ENCODE measurements at places on chromosomes 5 and 9.

DNA sequence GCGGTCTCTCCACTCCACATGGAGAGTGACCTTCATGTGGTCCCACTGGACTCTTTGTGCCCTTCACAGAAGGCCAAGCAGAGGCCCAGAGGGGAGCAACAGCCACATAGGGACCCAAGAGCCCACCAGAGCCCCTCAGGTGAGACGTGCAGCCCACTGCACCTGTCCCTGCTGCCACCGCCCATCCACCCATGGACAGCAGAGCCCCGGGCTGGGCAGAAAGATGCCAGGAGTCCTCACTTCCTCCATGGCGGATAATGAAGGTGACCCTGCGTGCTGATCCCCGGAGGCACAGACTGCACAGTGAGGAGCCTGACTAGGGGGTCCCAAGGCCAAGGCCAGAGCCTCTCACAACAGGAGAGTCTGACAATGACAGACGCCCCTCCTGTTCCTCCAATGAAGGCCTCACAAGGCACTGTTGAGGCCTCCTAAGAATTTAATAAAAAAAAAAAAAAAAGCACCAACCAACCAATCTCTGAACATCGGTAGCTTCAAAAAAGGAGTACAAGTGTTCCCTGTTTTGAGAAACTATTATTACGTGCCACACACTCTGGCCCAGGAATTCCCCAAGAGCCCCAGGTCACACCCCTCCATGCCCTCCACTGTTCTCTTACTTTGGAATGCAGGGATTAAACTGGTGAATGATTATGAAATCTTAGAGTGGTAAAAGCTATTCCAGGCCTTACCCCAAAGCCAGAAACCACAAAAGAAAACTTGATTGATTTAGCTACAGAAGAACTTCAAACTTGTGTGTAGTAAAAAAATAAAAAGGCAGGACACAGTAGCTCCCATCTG, 2.8 kb upstream of the PPP1R26 start:
- no peak overlapping the region for H3K27ac ChIP-seq
- DNase-seq = no peak
- H3K27me3 ChIP-seq = no peaks in the 10 kb centered on the region
- H3K36me3 ChIP-seq = no peaks in the 10 kb centered on the region

GRCh38 chr9:135343837-135344522, 135.6 kb upstream of the PPP1R26 start:
- no peak overlapping the region for H3K27ac ChIP-seq
- DNase-seq = peak; percentile 70
- no peak overlapping the region for H3K4me3 ChIP-seq
- no peaks in the 10 kb centered on the region for H3K36me3 ChIP-seq
- H3K4me1 ChIP-seq = no peaks in the 10 kb centered on the region
- H3K27me3 ChIP-seq = no peaks in the 10 kb centered on the region

- H3K27me3 ChIP-seq = no peaks in the 10 kb centered on the region
- DNase-seq = no peak
- H3K4me1 ChIP-seq = no peaks in the 10 kb centered on the region
- H3K36me3 ChIP-seq = no peaks in the 10 kb centered on the region
- H3K27ac ChIP-seq = no peak overlapping the region
Measured at GRCh38 chr5:180641566-180641900, 7.9 kb downstream of the FLT4 start.

DNA sequence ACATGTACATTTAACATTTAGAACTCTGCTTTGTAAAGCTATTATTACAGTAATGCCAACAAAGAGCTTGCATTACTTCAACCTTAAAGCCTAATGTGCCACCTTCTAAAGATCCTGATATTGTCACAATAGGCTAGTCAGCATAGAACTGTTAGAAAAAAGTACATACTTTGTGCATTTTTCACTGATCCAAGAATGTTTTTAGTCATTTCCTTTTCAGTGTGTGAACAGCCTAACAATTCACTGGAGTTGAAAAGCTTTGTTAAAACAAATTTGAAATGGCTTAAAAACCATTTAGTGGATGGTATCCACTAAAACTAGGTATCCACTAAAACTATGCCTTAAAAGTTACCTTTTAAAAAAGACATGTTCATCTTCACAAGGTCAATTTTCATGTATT, 4.5 kb downstream of the RPS6 start:
- H3K36me3 ChIP-seq = peaks cover 80% of the 10 kb centered on the region
- DNase-seq = no peak
- no peak overlapping the region for H3K27ac ChIP-seq
- H3K4me3 ChIP-seq = no peak overlapping the region
- no peaks in the 10 kb centered on the region for H3K27me3 ChIP-seq

DNA sequence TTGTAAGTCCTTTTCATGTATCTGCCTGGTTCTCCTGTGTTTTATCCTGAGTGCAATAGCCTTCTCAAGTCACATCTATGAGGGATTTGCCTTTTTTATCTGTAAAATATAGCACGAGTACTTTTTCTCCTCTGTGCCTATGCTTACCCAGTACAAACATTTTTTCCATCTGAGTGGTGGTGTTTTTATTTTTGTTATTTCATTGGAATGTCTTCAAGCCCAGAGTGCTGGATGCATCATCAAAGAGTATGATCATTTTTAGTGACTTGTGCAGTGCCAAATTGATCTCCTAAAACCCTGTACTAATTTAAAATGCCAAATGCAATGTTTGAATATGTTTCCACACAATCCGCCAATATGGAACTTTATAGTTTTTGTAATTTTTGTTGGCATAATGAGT, 86.1 kb downstream of the TLE4 start:
- DNase-seq = no peak
- H3K27ac ChIP-seq = no peak overlapping the region
- H3K4me3 ChIP-seq = no peak overlapping the region
- H3K27me3 ChIP-seq = no peaks in the 10 kb centered on the region
- H3K36me3 ChIP-seq = no peaks in the 10 kb centered on the region

DNA sequence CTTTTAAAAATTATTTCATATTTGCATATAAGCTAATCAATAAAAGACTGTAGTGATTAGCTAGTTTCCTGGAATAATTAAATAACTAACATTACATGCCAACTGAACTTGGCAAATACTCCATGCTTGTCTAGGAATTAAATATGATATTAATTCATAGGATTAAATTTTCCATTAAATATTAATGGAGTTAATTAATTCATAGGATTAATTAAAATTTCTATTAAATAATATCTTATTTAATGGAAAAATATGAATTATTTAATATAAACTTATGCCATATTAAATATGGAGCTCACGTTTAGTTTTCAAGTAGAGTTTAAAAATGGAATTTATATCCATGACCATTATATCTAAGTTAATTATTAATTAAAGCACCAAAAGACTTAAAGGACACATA, 517.8 kb upstream of the DAB2 start:
- no peak overlapping the region for H3K4me3 ChIP-seq
- no peaks in the 10 kb centered on the region for H3K36me3 ChIP-seq
- DNase-seq = no peak

GRCh38 chr9:92480291-92480771, 2.0 kb downstream of the ASPN start:
- no peaks in the 10 kb centered on the region for H3K36me3 ChIP-seq
- H3K4me3 ChIP-seq = peak overlapping the region; percentile 40
- H3K27me3 ChIP-seq = no peaks in the 10 kb centered on the region
- peaks cover 51% of the 10 kb centered on the region for H3K4me1 ChIP-seq

- no peak for DNase-seq
- no peak overlapping the region for H3K4me3 ChIP-seq
- no peaks in the 10 kb centered on the region for H3K4me1 ChIP-seq
- H3K36me3 ChIP-seq = no peaks in the 10 kb centered on the region
- no peaks in the 10 kb centered on the region for H3K27me3 ChIP-seq
Measured at GRCh38 chr5:10892147-10892910, 131.3 kb upstream of the DAP start.

- H3K27me3 ChIP-seq = no peaks in the 10 kb centered on the region
- no peak overlapping the region for H3K4me3 ChIP-seq
- H3K4me1 ChIP-seq = no peaks in the 10 kb centered on the region
- H3K36me3 ChIP-seq = no peaks in the 10 kb centered on the region
Measured at GRCh38 chr9:101571114-101571513, 23.7 kb downstream of the PPP3R2 start.

DNA sequence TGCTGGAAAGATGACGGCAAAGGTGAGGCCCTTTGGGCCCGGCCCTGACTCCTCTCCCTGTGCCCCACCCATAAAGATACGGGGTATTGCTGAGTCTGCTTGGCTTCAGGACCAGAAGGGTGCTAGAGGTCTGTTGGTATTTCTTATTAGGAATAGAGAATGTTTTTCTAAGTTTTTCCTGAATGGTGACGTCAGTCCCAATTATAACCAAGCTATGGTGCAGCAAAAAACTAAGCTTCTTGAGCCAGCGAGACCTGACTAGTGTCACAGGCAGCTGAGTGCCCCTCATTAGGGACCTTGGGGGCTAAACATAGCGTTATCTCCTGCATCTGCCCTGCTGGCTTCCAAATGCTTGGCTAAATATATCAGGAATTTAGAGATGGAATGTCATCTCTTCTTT, 151.0 kb upstream of the TBC1D2 start:
- peaks cover 4% of the 10 kb centered on the region for H3K4me1 ChIP-seq
- H3K27ac ChIP-seq = no peak overlapping the region
- H3K4me3 ChIP-seq = no peak overlapping the region
- H3K36me3 ChIP-seq = no peaks in the 10 kb centered on the region
- no peaks in the 10 kb centered on the region for H3K27me3 ChIP-seq

DNA sequence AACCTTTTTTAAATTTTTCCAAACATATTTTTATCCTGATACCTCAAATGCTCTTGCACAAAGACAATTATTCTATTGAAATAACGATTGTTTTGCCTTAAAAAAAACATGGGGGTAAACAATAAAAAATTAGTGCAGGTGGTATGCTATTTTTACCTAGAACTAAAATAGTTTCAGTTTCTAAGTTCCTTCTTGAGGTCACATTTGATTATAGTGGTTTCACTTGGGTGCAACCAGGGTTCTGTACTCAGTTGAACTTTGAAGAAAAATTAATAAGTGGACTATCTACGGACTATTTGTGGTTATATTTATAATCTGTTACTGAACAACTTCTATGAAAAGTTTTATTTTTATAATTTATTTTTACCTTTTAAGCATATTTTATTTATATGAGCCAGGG, 387.1 kb upstream of the IZUMO3 start:
- H3K27ac ChIP-seq = no peak overlapping the region
- H3K36me3 ChIP-seq = no peaks in the 10 kb centered on the region
- H3K27me3 ChIP-seq = no peaks in the 10 kb centered on the region
- H3K4me3 ChIP-seq = no peak overlapping the region

DNA sequence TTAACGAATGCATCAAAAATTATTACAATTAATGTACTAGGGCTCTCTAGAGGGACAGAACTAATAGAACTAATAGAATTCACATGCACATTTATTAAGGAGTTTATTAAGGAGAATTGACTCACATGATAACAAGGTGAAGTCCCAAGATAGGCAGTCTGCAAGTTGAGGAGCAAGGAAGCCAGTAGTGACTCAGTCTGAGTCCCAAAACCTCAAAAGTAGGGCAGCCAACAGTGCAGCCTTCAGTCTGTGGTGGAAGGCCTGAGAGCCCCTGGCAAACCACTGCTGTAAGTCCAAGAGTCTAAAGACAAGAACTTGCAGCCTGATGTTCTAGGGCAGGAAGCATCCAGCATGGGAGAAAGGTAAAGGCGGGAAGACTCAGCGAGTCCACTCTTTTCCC, 633.8 kb downstream of the SEMA5A start:
- no peak overlapping the region for H3K4me3 ChIP-seq
- no peak for DNase-seq
- no peak overlapping the region for H3K27ac ChIP-seq
- H3K27me3 ChIP-seq = no peaks in the 10 kb centered on the region
- peaks cover 4% of the 10 kb centered on the region for H3K4me1 ChIP-seq

DNA sequence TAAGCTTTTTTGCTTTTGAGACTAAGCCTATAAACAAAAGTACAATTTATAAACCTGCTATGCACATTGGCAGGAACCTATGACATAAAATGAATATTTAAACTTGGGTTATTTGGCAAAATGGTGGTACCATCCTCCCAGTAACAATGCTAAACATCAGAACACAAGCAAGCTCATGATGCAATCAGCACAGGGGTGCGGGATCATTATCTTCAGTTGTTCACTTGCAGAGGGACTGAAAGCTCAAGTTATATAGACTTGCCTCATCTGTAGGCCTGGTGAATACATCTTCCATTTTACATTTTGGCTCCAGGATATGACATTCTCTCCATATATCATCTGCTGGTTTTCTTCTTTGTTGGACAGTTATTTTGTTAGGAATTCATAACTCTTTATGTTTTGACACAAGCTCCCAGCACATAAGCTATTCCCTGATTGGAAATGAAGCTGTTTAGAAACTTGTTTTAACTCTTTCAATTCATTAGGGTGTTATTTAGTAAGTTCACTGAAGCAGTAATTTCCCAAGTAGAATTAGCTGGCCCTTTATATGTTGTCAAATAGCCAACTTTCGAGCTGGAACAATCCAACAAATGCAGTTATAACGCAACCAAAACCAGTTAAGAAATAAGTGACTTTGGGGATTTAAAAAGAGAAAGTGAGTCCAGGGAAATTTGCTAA, 124.7 kb upstream of the LIFR start:
- H3K4me3 ChIP-seq = no peak overlapping the region
- no peak overlapping the region for H3K27ac ChIP-seq
- H3K27me3 ChIP-seq = no peaks in the 10 kb centered on the region
- H3K36me3 ChIP-seq = no peaks in the 10 kb centered on the region

GRCh38 chr5:126280846-126281245, 142.4 kb upstream of the GRAMD2B start:
- no peak overlapping the region for H3K4me3 ChIP-seq
- no peaks in the 10 kb centered on the region for H3K36me3 ChIP-seq
- DNase-seq = no peak
- no peak overlapping the region for H3K27ac ChIP-seq
- H3K4me1 ChIP-seq = no peaks in the 10 kb centered on the region

Measured in sigmoid colon (tissue), 7 donors.